ENCODE measurements at places on chromosomes 13 and 19. TPM values are rescaled to one million over a fixed set of nuclear protein-coding genes. Genes with fewer than 3 reads are reported as not detected.

FBL gene
- total RNA-seq, result 771 TPM

POSTN gene
- not detected for total RNA-seq

RXFP2 gene
- total RNA-seq, result not detected

COL4A2 gene
- not detected for total RNA-seq

LMTK3 gene
- total RNA-seq, result 2.9 TPM

TMEM238 gene
- total RNA-seq, result 4.5 TPM

UGGT2 gene
- total RNA-seq, result 0.04 TPM

CATSPERD gene
- not detected for total RNA-seq

CGB2 gene
- not detected for total RNA-seq

KIR2DL3 gene
- 0.27 TPM for total RNA-seq

LGI4 gene
- 2.7 TPM for total RNA-seq

POU4F1 gene
- 0.25 TPM for total RNA-seq

PRODH2 gene
- total RNA-seq, result not detected

PODNL1 gene
- not detected for total RNA-seq

Data from activated naive CD4-positive, alpha-beta T cell treated with anti-CD3 and anti-CD28 coated beads, Interleukin-2, amount 50 U/mL, for 72 hours (primary cell).